ENCODE measurements at places on chromosomes 2 and 18. TPM values are rescaled to one million over a fixed set of nuclear protein-coding genes. Genes with fewer than 3 reads are reported as not detected.

The EPB41L3 gene
- total RNA-seq, result 13.7 TPM

DNA sequence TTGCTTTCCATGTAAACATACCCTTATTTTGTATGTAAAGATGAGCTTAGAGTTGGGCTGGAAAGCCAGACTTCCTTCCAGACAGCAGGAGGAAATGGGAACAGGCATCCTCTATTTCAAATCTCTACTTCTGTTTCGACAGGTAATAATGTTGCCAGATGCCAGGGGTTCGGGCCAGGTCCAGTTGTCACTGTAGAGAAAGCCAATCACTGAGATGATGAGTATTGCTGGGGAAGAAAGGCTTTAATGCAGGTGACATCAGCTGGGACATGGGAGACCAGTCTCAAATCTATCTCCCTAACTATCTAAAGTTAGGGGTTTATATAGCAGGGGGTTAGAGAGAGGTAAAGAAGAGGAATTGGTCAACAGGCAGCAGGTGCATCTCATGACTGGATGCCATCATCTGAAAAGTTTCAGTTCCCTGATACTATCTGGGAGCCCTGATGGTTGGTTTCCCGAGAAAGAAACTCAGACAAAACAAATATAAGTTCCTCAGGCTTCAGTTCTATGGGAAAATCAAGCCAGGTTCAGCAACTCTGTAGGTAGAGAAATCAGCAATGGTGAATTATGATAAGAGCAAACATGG lies 9.3 kb upstream of the MTCL1 start:
- peaks cover 14% of the 10 kb centered on the region for H3K27me3 ChIP-seq
- H3K4me1 ChIP-seq, result no peaks in the 10 kb centered on the region

DNA sequence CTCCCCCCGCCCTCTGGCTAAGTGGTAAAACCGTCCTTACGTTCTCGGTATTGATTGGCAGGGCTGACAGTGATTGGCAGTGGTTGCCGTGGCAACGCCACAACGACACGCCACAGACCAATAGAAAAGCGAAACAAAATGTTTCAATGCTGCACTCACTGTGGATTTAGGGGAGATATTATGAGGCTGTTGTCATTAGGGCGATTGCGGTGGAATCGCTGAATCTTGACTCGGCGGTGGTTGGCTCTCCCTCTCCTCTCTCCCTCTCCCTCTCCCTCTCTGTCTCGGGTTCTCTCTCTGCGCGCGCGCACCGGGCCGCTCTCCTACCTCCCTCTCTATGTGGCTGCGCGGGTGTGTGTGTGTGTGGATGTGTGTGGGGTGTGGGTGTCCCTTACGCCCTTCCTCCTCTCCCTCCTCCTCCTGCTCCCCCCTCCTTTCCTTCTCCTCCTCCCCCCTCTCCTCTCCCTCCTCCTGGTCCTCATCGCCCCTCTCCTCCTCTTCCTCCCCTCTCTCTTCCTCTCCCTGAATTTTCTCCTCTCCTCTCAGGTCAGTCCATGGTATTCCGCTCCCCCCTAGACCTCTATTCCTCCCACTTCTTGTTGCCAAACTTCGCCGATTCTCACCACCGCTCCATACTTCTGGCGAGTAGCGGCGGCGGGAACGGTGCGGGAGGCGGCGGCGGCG lies at the start of gene SIX3:
Gene SIX3 (plus strand): TSS at position 152 of the 684 bp plus-strand sequence. CDS start 403 bp downstream, at position 555.
- peaks cover 82% of the 10 kb centered on the region for H3K27me3 ChIP-seq
- peak; percentile 54 for DNase-seq
- H3K4me3 ChIP-seq, result peak within 1 kb of the TSS; percentile 74
- peaks cover 30% of the 10 kb centered on the region for H3K4me1 ChIP-seq

DNA sequence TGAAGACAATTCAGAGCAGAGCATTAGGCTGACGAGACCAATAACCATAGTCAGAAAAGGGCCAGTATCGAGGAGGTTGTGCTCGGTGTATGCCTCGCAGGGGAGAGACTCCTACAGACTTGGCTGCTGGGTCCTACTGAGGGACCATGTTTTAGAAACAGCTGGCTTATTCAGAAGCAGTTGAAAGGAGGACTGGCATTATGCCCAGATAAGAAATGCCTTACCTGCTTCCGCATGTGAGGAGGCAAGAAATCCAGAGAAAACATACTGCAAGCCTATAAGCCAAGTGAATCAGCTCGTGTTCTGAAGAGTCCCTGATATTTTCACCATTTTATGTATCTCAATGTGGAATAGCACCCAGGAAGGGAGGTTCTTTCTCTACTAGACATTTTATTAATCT lies 434.7 kb downstream of the GRB14 start:
- no peak for DNase-seq
- H3K4me3 ChIP-seq, result no peak overlapping the region
- H3K27ac ChIP-seq, result no peak overlapping the region
- H3K4me1 ChIP-seq, result no peaks in the 10 kb centered on the region

DNA sequence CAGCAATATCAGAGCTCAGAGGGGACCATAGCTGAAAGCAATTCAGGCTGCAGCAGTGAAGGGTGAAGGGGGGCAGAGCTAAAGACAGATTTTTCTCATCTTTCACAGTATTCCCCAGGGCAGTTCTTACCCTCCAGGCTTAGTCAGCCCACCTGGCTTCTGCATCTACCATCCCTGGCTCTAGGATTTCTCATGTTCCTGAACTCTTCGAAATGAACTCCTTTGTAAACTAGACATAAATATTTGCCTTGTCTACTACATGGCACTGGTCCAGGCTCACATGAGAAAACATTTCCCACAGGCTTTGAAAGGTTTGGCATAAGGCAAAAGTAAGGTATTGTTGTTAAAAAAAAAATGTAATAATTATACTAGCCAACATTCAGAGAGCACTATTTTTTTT lies 23.6 kb upstream of the NEB start:
- H3K27ac ChIP-seq, result no peak overlapping the region
- H3K36me3 ChIP-seq, result no peaks in the 10 kb centered on the region
- no peak for DNase-seq

DNA sequence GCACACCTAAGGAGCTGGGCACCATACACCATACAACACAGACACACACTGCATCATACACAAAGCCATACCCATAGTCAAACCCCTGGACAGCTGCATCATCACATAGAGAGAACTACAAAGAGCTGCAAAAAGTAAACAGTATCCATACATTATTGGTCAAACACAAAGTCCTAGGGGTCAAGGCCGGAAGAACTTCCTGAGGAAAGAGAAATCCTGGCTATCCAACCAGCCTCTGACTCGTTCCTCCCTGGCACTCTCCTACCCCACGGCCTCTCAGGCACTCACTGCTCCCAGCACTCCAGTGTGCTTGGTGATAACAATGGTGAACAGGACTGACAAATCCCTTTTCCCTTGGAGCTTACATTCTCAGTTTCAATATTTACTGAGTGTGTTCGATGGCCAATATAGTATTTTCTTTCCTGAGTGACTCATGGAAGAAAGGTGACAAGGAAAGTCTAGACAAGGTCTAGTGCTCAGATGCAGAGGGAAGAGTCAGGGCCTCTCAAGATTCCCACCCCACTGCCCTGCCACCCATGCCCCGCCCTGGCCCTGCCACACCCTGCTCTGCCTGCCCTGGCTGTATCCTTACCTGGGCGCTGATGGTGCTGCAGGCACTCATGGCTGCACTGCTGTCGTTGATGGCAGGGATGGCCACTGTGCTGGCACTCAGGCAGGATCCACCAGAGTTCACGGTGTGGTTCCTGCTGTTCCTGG lies 3.4 kb downstream of the CFAP65 start:
- no peaks in the 10 kb centered on the region for H3K36me3 ChIP-seq
- no peak for DNase-seq
- no peak overlapping the region for H3K4me3 ChIP-seq
- no peak overlapping the region for H3K27ac ChIP-seq
- peaks cover 56% of the 10 kb centered on the region for H3K27me3 ChIP-seq
